SK-N-SH (cell line): ENCODE measurements at places on chromosomes 3 and 15. TPM values are rescaled to one million over a fixed set of nuclear protein-coding genes. Genes with fewer than 3 reads are reported as not detected.

DNA sequence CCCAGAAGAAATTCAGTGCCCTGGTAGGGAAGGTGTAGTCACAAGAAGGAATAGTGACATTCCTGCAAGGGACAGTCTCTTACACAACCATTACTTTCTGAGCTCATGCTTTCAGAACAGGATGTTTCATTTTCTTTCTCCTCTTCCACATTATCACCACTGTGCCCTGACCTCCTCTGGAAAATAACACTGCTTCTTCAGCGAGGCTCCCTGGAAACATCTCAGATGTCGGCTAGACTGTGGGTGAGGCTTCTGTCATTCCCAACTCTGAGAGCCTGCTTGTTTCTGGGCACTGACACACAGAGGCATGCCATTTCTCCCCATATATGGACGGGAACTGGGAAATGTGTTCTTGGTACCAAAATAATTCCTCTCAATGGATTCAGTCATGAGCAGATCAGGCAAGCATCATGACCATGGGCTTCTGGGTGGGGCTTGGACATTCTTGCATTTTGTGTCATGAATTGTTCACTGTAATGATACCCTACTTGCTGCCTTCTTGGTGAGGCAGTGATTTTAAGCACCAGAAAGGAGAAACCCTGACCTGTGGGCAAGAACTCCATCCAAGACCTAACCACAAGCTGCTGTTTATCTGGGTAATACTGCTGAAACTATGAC is 14.3 kb upstream of the TNFAIP8L3 start:
- no peak for DNase-seq

GRCh38 chr3:18119866-18120265 is 305.3 kb downstream of the SATB1 start:
- DNase-seq = no peak

DNA sequence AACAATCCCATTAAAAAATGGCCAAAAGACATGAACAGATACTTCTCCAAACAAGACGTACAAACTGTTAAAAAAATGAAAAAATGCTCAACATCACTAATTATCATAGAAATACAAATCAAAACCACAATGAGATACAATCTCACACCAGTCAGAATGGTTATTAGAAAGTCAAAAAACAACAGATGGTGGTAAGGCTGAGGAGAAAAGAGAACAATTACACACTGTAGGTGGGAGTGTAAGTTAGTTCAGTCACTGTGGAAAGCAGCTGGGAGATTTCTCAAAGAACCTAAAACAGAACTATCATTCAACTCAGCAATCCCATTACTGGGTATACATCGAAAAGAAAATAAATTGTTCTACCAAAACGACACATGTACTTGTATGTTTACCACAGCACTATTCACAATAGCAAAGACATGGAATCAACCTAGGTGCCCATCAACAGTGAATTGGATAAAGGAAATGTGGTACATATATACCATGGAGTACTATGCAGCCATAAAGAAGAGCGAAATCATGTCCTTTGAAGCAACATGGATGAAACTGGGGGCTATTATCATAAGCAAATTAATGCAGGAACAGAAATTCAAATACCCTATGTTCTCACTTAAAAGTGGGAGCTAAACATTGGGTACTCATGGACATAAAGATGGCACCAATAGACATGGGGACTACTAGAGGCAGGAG is 51.5 kb downstream of the MYO1E start:
- DNase-seq = no peak

DNA sequence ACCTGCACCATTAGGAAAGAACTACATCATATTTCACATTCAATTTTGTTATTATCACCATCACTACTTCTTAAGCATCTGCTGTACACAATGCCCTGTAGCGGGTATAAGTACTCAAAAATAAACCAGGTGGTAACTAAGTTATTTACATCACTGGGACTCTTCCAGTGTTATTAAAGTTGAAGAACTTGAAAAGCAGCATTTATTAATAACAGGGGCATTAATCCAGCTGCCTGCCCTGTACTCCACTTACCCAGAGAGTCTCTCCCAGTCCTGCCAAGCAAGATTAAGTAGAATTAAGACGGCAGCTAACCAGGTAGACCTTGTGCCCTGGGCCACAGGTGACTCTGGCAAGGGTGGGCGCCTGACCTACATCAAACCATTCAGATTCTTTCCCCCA is 65.2 kb downstream of the FHIT start:
- no peak for DNase-seq

DNA sequence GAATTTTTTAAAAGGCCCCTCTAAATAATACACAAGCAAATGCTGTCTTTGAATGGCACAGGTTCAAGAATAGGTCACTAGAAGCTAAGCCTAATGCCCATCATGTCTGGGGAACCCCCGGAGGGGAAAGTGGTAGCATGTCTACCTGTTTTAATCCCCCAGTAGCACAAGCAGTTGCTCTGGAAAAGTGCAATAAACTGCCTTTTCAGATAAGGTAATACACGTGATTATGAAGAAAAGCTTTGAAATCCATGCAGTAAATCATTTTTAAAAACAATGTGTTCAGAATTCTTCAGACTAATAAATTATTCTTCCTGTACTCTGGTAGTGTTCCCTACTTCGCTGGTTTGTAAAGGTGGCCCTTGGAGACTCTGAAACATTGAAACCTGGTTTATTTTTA is 922.2 kb downstream of the ROBO1 start:
- DNase-seq = no peak

GRCh38 chr15:68241088-68241935 is 11.8 kb upstream of the CLN6 start:
- no peak for DNase-seq

GRCh38 chr3:55604402-55604801 is 117.3 kb upstream of the WNT5A start:
- no peak for DNase-seq

Gene KY
- 1.9 and 2.4 TPM in 2 replicates for polyA plus RNA-seq

Gene TM4SF18
- 0.30 and 0.32 TPM in 2 replicates for polyA plus RNA-seq

GRCh38 chr3:45915518-45916231 is 27.6 kb upstream of the CXCR6 start:
- DNase-seq = no peak

Gene RTP1
- polyA plus RNA-seq = not detected in 2 replicates
